ENCODE measurements at places on chromosomes 3 and 15. TPM values are rescaled to one million over a fixed set of nuclear protein-coding genes. Genes with fewer than 3 reads are reported as not detected.

GRCh38 chr15:49343546-49343945 lies 79.5 kb upstream of the FGF7 start:
- DNase-seq: no peak

GRCh38 chr3:157110761-157111278 lies 49.1 kb downstream of the CCNL1 start:
- DNase-seq: no peak

NEIL1 gene
- total RNA-seq: 67.7 TPM

GOLGA6B gene
- total RNA-seq: not detected

STAB1 gene
- 222 TPM for total RNA-seq
